ENCODE measurements at places on chromosomes 1 and 21. TPM values are rescaled to one million over a fixed set of nuclear protein-coding genes. Genes with fewer than 3 reads are reported as not detected.

CFHR3 gene
- total RNA-seq, result 1.5 TPM

OR6K3 gene
- total RNA-seq, result not detected

SMIM1 gene
- 10.8 TPM for total RNA-seq

SH2D2A gene
- total RNA-seq, result 2.2 TPM

DNA sequence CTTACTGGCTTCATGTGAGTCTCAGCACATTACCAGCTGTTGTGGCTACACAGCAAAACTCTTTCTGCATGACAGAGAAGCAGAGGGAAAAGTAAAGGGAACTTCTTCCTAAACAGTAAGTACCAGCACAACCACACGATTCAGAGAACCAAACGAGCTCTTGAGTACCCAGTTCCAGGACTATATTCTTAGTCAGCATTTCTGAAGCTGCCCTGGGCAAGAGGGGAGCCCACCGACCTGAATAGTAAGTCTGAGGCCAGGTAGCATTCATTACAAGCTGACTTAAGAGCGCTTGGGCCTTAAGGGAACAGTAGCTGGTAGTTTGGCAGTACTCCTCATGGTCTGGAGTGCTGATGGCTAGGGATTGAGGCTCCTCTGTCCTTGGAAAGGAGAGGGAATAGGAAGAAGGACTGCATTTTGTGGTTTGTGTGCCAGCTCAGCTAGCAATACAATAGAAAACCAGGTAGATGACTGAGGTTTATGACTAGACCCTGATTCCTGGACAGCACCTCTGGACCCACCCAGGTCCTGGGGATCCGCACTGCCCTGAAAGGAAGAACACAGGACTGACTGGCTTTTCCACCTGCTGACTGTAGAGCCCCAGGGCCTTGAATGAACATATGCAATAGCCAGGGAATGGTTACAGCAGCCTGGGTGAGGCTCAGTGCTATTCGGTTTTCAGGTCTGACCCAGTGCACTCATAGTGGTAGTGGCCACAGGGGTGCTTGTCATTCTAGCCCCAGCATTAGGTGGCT, 396.8 kb upstream of the PRMT6 start:
- no peaks in the 10 kb centered on the region for H3K4me1 ChIP-seq
- H3K36me3 ChIP-seq, result no peaks in the 10 kb centered on the region
- no peak for DNase-seq
- H3K27me3 ChIP-seq, result no peaks in the 10 kb centered on the region
- no peak overlapping the region for H3K4me3 ChIP-seq

- H3K4me1 ChIP-seq, result no peaks in the 10 kb centered on the region
- peaks cover 3% of the 10 kb centered on the region for H3K27me3 ChIP-seq
- H3K36me3 ChIP-seq, result no peaks in the 10 kb centered on the region
- DNase-seq, result no peak
- no peak overlapping the region for H3K4me3 ChIP-seq
Observed at GRCh38 chr1:167587872-167588271, 34.3 kb upstream of the CREG1 start.

DNA sequence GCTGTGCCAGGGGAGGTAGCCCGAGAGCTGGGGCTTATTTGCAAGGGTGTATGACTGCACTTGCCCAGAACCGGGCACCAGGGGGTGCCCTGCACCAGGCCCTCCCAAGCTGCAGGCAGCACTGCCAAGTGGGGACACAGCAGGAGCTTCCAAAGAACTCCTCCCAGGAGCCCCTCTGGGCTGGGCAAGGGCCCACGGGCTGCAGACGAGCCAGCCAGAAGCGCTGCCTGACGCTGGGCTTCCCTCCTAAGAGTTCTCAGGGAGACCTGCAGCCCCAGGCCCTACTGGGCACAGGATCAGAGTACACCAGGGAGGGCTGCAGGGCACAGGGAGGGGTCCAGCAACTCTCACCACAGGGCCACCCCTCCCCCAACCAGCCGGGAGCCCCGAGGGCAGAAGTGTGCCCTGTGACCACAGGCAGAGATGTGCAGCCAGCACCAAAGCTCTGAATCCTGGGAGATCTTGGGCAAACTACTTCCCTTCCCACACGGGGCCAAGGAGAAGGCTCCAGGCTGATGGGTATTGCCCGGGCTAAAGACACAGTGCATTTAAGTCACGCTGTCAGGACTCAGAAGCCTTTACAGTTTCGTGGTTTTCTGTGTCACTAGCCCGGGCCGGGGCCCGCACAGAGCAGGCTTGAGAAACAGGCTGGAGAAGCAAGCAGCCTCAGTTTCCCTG, 63.4 kb downstream of the KCNAB2 start:
- no peaks in the 10 kb centered on the region for H3K4me1 ChIP-seq
- H3K36me3 ChIP-seq, result no peaks in the 10 kb centered on the region
- H3K27ac ChIP-seq, result no peak overlapping the region
- H3K4me3 ChIP-seq, result no peak overlapping the region
- DNase-seq, result no peak

DNA sequence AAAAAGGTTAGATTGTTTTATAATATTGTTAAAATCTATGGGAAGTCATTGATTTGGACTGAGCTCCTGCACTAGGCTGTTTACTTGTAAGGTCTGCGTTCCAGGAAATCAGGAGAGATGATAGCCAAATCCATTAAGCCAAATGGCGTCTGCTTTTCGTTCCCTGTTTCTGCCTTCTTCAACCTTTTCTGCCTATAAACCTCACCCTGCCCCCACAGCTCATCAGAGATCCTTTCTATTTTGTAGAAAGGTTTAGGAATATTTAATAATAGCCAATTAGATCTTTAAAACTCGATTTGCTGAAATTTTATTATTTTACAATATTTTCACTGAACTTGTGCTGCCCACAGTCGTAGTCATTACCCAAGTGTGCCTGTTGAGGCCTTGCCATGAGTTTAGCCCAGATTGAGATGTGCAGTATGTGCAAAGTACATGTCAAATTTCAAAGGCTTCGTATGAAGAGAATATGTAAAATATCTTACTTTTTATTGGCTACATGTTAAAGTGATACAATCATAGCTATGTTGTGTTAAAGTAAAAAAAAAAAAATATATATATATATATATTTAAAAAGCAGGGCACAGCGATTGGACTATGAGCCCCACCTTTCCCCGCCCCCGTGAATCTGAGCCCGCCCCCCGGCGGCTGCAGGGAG, 444 bp upstream of the IARS2 start:
- DNase-seq, result no peak
- peaks cover 13% of the 10 kb centered on the region for H3K4me1 ChIP-seq
- H3K36me3 ChIP-seq, result peaks cover 13% of the 10 kb centered on the region
- no peak overlapping the region for H3K27ac ChIP-seq

- peaks cover 31% of the 10 kb centered on the region for H3K36me3 ChIP-seq
- no peak for DNase-seq
- no peaks in the 10 kb centered on the region for H3K27me3 ChIP-seq
- H3K27ac ChIP-seq, result no peak overlapping the region
Observed at GRCh38 chr1:99986656-99987225, 16.9 kb downstream of the SLC35A3 start.

- H3K36me3 ChIP-seq, result peaks cover 5% of the 10 kb centered on the region
- peaks cover 13% of the 10 kb centered on the region for H3K4me1 ChIP-seq
- no peaks in the 10 kb centered on the region for H3K27me3 ChIP-seq
- no peak overlapping the region for H3K27ac ChIP-seq
- no peak for DNase-seq
- H3K4me3 ChIP-seq, result no peak overlapping the region
Observed at GRCh38 chr1:24769656-24770651, 24.7 kb downstream of the CLIC4 start.

DNA sequence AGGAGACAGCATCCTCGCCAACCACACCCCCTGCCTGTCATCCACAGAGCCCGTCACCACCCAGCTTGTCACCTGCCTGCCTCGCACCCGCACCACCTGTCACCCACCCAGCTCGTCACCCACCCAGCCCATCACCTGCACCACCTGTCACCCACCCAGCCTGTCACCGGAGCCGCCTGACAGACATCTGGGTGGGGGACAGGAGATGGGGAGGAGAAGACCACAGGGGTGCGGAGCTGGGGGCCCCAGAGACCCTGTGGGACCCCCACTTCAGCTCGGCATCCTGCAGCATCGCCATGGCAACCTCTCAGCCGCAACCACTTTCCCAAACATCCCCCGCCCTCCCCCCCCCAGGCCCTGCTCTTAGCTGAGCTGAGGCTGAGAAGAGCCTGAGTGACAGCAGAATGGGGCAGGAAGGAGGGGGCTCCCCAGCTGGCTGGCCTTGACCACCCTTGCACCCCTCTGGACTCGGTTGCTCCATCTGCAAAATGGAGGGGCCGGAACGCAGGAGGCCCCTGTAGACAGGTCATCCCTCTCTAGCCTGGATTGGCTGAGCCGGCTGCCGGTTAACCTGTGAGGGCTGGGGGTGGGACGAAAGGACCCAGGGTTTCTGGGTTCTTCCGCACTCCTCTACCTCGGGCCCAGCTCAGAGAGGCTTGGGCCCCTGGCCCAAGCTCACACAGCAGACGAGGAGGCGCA, 11.6 kb downstream of the AHDC1 start:
- H3K27me3 ChIP-seq, result no peaks in the 10 kb centered on the region
- no peak overlapping the region for H3K4me3 ChIP-seq
- no peak for DNase-seq
- peaks cover 21% of the 10 kb centered on the region for H3K4me1 ChIP-seq

DNA sequence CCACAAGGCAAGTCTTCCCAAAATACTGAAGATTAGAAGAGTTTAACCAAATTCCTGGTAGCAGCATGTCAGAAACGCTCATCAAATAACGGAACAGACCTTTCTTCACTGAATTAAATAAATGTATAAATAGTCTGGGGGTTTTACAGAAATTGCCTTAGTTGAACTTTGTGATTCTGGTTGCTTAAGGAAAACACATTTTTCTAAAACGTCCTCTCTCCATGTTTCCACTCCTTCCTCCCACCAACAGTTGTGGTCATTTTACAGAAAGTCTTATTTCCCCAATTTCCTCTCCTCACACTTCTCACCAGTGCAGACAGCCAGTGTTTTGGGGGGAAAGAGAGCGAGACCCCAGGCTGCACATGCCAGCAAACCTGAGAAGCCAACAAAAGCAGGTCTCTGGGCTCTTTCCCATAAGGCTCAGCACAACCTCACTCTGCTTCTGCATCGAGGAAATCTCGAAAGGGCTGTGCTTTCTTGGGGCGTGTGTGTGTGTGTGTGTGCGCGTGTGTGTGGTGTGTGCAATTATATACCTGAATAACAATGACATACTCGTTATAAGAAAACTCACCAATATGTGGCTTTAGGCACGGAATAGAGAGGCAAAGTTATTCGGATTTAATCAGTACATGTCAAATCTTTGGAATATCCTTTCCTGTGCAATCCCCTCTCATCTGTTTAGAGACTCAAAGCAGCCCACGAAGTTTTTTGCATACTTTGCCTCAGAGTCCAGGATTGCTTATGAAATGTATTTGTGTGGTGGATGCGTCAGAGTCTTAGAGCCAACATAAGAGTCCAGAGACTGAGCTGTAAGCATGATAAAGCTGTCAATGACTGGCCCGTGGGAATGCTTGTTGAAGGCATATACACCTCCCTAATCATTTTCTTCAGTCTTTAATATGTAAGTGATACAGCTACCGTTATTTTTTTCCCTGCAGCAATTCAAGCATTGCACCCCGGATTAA, 2.0 kb downstream of the KCNJ15 start:
- H3K36me3 ChIP-seq, result peaks cover 5% of the 10 kb centered on the region
- H3K27me3 ChIP-seq, result peaks cover 6% of the 10 kb centered on the region
- H3K4me3 ChIP-seq, result no peak overlapping the region

GRCh38 chr1:7236844-7237515, 451.7 kb downstream of the CAMTA1 start:
- H3K36me3 ChIP-seq, result no peaks in the 10 kb centered on the region
- H3K27ac ChIP-seq, result no peak overlapping the region
- no peak for DNase-seq
- H3K27me3 ChIP-seq, result no peaks in the 10 kb centered on the region
- no peaks in the 10 kb centered on the region for H3K4me1 ChIP-seq
- no peak overlapping the region for H3K4me3 ChIP-seq

GRCh38 chr1:230332575-230333066, 93.5 kb downstream of the PGBD5 start:
- peak overlapping the region; percentile 88 for H3K27ac ChIP-seq
- no peak for DNase-seq
- H3K4me3 ChIP-seq, result peak overlapping the region; percentile 86
- H3K27me3 ChIP-seq, result no peaks in the 10 kb centered on the region
